ENCODE measurements at places on chromosomes 3 and 15.

GRCh38 chr15:29094711-29095110 lies 174.9 kb downstream of the NSMCE3 start:
- no peak for DNase-seq

DNA sequence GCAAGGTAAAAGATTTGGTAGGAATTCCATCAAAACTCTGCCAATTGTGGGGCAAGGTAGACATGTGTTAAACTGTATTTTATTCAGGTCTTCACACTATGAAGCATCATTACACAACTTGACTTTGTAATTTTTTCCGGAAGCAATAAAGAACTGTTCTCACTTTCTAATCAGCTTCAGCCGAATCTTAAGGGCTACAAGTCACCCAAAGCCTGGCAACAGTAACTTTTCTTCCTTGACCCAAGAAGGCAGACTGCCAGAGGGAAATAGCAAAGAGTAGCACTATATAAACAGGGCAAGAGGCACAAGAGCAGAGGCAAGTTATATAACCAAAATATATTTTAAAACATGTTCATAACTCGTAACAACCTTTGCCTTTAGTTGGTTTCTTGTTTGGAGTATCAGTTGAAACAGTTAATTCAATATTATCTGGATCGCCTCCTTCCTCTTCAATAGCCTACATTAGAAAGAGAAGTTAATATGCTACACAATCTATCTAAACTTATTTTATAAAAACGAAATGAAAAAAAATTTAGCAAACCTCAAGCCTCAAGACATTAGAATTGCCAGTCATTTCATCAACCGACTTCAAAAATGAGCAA lies 1.4 kb downstream of the SLTM start:
- peak; percentile 23 for DNase-seq

DNA sequence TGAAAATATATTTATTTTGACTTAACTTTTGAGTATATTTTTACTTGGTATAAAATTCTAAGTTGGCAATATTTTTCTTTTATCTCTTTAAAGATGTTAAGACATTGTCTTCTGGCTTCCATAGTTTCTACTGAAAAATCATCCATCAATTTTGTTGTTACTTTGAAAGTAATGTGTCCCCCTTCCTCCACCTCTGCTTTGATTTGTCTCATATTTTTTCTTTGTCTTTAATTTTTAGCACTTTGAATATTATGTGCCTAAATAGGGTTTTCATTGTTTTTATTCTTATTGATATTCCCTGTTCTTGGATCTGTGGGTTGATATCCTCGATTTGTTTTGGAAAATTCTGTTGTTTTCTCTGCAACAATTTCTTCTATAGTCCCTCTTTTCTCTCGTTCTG lies 157.4 kb downstream of the CD47 start:
- DNase-seq, result no peak

- no peak for DNase-seq
These were observed 620.3 kb upstream of the AGTR1 start for GRCh38 chr3:148077318-148077923.

DNA sequence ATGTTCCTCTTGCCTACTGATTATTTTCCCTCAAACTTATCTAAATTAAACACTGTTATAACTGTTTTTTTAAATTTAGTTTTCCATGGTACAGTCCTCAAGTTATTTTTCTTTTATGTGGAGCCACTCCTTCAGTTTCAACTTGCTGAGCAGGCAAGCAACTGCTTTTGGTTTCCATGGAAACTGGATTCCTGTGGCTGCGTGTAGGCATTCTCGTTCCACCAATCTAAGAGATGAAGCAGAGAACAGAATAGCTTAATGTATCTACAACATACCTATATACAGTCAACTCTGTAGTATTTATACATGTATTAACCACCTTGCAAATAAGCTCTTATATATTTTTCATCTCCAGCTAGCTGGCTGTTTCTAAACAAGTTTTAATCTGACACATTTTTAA lies 25.8 kb upstream of the ANXA2 start:
- no peak for DNase-seq

DNA sequence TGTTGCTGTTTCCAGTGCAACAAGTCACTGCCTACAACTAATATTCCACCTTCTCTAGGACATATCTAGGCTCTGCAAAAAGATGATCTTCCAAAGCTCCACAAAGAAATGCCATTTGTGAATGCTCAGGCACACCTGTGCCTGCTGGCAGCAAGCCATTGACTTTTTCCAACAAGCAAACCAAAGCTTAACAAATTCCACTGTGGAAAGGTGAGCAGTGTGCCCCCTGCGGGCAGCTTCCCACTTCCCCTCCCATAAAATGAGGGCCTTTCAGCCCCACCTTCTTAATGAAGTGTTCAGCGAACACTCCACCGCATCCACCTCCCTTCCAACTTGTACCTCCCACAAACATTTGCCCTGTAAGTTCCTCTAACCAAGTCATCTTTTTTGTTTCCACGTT lies 157.5 kb upstream of the SLC24A5 start:
- no peak for DNase-seq

- no peak for DNase-seq
These were observed 19.4 kb upstream of the PRR20G start for GRCh38 chr3:127307112-127307835.

GRCh38 chr3:63015614-63016309 lies 140.5 kb upstream of the CADPS start:
- no peak for DNase-seq

DNA sequence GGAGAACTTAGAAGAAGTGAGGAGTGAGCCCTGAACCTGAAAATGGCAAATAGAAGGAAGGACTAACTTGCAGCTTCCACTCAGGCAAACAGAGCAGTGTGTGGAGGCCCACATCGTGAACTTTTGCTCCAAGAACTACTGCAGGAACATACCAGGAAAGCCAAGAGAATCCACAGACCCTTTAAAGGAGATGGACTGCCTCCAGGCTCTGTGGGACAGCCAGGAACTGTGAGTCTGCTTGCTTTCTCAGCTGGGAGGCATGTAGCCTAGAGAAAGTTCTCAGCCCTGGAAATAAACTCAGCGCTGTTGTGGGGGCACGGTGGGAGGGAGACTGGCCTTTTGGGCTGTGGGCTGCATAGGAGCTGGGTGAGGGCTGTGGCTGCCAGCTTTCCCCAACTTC lies 93.0 kb downstream of the SNRK start:
- no peak for DNase-seq

DNA sequence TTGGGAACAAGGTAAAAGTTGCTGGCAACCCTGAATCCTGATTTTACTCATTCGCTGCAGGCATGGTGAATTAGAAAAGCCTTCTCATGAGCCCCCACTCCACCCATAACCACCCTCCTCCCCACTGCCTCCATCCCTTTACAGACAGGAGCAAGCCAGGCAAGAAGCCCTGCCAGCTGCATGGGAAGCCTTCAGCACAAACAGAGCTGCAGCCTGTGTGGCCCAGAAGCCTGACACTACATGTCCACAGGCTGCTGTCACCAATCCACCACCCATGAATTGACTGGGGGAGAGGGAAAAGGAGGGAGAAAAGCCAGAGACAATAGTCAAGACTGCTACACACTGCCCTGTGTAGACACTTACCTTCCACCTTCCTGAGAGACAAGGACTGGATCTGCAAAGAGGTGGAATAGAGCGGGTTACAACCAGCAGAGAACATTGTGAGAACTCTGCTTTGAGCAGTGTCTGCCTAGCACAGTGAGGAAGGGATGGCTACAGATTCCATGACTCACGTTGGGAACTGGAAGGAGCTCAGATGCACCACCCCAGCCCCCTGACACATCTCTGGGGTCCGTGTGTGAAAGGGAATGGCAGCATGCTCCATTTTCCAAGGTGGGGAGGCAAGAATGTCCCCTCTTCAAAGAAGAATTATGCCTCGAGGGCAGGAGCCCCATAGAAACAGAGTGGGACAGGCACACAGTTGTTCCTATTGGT lies 33.9 kb downstream of the DZIP1L start:
- no peak for DNase-seq

GRCh38 chr3:121405631-121406030 lies 140.2 kb downstream of the POLQ start:
- no peak for DNase-seq

DNA sequence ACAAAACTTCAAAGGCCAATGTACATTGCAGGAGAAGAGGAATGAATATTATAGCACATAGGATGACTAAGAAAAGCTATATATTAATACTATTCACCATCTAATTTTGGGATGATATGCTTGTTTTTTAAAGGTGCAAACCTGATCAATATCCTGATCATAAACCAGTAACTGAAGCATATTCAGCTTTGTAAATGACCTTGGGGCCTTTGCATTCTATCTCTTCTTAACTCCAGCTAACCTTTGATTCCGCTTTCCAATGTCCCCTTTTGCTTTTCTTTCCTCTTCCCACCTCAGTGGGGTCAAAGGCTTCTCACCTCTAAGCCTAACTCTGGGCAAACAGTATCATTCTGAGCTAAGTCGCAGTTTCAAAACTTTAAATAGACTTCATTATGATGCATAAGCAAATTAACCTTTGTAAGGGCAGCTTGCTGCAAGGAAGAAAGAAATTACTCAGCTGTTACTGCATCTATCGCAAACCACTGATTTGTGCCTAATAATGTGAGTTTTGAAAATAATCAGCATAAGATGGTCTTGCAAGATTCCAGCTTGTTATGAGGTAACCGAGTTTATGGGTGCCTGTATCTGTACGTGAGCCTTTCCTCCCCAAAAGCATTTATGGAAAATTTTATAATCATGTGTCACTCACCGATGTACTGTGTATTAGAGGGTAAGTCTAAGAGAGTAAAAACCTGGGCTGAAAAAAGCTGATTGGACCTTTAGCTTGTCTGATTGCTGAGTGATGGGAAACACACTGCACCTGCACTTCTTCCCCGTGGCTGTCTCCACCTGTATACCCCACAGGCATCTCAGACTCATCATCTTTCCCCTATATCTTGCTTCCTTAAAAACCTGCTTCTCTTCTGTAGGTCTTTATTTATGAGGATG lies 116.8 kb downstream of the TPRG1 start:
- no peak for DNase-seq

GRCh38 chr3:16884084-16884747 lies 539 bp upstream of the PLCL2 start:
- DNase-seq, result peak; percentile 75

- DNase-seq, result no peak
These were observed 48.3 kb downstream of the MITF start for GRCh38 chr3:69787436-69788168.

DNA sequence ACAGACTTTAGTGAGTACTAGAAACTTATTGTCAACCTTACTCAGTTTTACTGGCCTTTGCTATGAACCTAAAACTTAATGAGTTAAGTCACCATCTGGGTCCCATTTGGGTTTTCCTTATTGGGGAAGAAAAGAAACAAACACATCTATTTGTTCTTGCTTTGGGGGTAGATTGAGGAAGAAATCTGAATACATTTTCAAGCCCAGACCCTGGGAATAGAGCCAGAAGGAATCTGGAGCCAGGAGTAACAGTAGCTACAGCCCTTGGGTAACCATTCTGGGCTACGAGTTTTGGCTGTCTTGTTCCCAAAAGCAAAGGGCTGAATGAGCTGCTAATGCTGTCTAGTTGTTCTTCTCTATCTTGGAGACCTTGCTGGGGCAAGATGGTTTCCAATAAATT lies 16.5 kb downstream of the SLC12A1 start:
- DNase-seq, result no peak

DNA sequence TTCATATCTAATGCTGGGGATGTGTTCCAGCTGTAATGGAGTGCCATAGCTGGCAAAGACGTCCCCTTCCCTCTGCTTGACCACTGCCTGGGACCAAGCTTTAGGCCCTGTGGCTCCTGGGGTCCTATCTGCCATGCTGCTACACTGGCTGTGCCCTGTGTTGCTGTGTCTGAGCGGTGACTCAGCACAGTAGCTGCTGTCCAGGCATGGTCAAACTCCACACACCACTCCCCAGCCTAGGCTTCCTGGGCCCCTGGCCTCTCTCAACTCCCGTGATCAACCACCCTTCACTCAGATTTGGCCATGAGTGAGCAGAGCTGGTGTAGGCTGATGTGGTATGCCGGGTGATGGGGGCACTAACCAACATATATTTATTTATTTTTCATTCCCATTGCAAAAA lies 27.0 kb downstream of the EPHB1 start:
- DNase-seq, result no peak

DNA sequence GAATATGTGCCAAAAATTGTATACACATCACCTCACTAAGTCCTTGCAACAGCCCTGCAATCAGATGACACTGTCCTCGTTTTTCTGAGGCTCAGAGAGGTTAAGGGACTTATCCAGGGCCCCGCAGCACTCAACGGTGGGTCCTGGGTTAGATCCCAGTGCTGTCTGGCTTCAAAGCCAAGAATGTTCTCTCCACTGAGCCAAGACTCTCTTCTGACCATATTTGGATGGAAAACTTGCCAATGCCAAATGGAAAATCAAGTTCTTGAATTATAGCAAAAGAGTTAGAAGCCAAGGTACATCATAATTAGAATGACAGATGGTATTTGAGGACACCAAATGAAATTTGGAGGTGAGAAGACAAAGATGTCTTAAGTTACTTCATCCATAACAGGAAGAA lies 75.9 kb downstream of the NCEH1 start:
- no peak for DNase-seq

DNA sequence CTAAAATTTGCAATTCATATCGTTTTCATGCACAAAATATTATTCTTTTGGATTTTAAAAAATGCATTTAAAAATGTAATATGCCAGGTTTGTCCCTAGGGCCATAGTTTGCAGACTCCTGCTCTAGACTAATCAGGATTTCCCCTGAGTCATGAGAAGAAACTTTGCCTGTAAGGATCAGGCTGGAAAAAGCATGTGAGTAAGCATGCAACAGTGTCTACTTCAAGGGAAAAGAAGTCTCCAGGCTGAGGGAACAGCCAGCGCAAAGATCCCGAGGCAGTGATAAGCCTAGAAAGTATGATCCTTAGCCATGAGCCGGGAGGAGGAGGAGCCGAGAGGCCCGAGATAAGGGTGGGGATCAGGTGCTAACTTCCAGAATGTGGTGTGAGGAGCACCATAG lies 382.8 kb upstream of the CFAP20DC start:
- no peak for DNase-seq

DNA sequence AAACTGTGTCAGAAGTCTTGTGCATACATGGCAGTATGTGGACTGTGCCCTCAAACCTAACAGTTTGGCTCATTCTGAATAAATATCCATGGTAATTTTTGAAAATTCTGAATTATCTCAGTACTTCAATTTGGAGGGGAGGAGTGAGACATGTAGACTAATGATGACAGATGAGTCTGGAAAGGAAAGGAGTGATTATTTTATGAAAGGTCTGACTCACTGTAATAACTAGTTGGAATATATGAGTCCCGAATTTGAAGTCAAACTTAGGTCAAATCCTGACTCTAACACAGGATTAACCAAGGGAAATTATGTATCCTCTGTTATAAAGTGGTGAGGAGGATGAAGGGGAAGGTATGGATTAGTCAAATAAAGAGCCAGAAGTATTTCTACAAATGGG lies 38.6 kb downstream of the SUCNR1 start:
- DNase-seq, result no peak

- DNase-seq, result no peak
These were observed 107.0 kb upstream of the RPL32 start for GRCh38 chr3:12948371-12948770.

GRCh38 chr3:151998744-151999143 lies 125.3 kb downstream of the SUCNR1 start:
- DNase-seq, result no peak

- DNase-seq, result no peak
These were observed 254.5 kb upstream of the SOX2 start for GRCh38 chr3:181457190-181457589.

- DNase-seq, result no peak
These were observed 53.8 kb downstream of the TM4SF4 start for GRCh38 chr3:149528340-149528650.

Data from CD4-positive, alpha-beta T cell treated with Interleukin-21 for 1 hour (primary cell).